ENCODE measurements at places on chromosomes 7 and 10.

DNA sequence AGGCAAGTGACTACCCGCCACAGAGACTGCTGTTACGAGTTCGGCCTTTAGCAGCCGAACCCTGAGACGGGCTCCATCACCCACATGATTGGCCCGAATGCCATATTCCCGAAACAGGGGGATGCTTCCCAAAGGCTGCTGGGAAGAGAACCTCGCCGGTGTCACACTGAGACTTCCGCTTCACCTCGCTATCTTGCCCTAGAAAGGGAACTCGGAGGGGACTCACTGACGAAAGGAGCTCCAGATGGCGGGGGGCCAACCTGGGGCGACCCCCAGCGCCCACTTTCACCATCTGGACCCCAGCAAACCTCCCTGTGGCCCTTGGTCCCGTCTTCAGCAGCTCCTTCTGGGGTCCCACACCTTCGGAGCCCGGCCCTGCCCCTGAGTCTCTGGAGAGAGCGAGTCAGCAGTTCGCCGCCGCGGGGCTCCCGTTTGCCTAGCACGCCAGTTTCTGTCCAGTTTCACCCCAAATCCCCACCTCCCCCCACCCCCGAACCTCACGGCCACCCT, 529 bp downstream of the HPS1 start:
- DNase-seq, result peak; percentile 27

GRCh38 chr7:3356173-3356572, 55.1 kb downstream of the SDK1 start:
- DNase-seq, result no peak

GRCh38 chr7:75850235-75850634, 28.6 kb upstream of the RHBDD2 start:
- no peak for DNase-seq

- no peak for DNase-seq
These were observed 484.2 kb downstream of the PLXNA4 start for GRCh38 chr7:132092106-132092505.

DNA sequence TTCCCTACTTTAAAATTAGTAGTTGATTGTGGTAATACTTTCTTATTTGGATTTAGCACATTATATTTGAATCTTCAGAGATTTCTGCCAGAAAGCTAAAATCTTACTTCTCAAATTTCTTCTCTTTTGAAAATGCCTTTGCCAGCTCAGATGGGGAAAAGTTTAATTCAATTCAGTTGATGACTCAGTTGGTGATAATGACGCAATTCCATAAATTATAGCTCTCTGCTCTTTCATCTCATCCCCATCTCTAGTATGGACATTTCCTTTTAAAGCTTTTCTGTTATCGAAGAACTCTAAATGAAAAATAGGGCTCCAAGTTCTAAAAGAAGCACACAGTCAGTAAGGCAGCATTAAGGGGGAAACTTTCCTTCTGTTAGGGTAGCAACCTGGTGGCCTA, 25.5 kb downstream of the RNLS start:
- no peak for DNase-seq

GRCh38 chr7:127389321-127389720, 3.2 kb downstream of the ZNF800 start:
- no peak for DNase-seq

- no peak for DNase-seq
These were observed 201.9 kb upstream of the SHH start for GRCh38 chr7:156014201-156014600.

GRCh38 chr10:10935032-10935431, 82.6 kb upstream of the CELF2 start:
- no peak for DNase-seq

GRCh38 chr10:127918572-127918971, 11.7 kb downstream of the PTPRE start:
- DNase-seq, result no peak

DNA sequence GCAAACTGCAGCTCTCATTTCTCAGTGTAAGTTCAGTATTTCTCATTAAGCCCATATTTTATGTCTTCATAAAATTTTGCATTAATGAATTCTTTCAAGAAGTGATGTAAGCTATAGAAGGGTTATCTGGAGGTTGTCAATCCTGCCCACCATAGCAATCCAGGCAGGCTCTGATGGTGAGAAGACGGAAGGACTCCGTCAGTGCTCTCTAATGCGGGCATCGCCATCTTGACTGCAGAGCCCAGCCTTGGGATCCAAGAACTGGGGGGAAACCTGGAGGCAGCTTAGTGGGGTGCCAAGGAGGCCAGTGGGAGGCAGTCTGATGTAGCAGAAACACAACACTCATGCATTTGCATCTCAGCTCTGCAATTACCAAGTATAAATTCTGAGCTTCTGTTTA, 707.4 kb upstream of the NRP1 start:
- no peak for DNase-seq

GRCh38 chr7:28554802-28555471, 142.6 kb downstream of the CREB5 start:
- DNase-seq, result no peak

- DNase-seq, result no peak
These were observed 373.3 kb upstream of the GALNT17 start for GRCh38 chr7:70758646-70759045.

- no peak for DNase-seq
These were observed 267.7 kb downstream of the MALRD1 start for GRCh38 chr10:19316204-19316870.

DNA sequence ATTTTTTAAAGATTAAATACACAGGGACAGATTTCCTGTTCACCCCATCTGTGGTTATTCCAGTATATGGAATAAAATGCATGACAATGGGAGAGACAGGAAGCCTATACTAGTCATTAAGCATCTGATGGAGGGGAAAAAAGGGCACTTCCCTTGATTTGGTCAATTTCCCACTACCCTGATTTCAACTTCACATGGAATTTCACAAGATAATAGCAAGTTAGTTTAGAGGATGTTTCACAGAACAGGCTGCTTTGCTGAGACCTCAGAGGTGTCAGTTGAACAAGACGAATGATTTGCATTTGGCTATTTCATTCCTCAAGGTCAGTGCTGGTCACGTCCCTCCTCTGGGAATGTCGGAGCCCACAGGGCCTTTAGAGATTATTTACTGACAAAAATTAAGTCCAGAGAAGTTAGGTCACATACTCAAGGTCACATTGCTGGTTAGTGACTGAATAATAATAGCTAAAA, 4.7 kb upstream of the ITPRIP start:
- no peak for DNase-seq

DNA sequence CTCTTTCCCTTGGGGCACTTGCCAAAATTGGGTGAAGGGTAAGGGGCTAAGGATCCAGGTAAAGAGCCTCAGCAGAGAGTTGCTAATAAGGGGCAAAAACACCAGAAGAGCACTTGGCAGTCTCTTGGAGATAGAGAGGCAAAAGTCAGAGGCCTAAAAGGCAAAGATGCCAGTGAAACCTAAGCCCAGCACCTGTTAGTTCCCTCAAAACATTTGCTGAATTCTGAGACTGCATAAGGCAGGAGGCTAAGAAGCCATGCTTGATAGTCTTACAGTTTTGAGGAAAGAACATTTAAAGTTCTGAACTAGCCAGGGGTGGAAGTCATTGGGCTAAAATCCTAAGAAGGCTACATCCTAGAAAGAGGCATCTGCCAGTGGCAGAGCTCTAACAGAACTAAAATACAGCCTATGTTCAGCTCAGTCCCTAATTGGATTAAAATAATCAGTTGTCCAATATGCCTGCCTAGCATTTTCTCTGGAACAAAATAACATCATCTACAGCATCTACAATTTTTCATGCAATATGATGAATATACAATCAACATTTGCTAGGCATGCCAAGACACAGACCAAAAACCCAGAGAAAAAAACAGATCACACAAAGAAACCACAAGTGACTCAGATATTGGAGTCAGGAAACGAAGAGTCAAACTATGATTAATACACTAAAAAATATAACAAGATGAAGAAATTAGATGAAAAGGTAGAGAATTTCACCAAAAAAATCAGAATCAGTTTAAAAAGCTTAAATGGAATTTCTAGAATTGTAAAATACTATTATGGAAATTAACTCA, 7.7 kb downstream of the HTR7 start:
- no peak for DNase-seq

- no peak for DNase-seq
These were observed 28.6 kb downstream of the FAM13C start for GRCh38 chr10:59333701-59334100.

DNA sequence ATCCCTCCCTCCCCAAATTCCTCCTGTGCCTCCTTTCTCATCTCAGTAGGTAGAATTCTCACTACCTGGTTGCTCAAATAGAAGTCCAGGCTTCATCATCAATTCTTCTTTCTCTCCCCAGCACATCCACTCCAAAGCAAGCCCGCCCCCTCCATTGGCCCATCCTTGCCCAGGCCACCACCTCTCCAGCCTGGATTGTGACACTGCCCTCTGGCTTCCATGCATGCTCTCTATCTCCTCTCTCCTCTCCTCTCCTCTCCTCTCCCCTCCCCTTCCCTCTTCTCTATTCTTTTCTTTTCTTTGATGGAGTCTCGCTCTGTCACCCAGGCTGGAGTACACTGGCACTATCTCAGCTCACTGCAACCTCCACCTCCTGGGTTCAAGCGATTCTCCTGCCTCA, 144.9 kb downstream of the UBE2H start:
- DNase-seq, result no peak

DNA sequence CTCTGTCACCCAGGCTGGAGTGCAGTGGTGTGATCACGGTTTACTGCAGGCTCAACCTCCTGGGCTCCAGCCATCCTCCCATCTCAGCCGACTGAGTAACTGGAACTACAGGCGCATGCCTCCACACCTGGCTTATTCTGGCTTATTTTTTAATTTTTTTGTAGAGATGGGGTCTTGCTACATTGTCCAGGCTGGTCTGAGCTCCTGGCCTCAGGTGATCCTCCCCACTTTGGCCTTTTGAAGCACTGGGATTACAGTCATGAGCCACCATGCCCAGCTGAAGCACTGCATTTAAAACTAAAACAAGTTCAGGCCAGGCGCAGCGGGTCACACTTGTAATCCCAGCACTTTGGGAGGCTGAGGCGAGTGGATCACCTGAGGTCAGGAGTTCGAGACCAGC, 8.0 kb downstream of the SH3PXD2A start:
- DNase-seq, result no peak

- DNase-seq, result no peak
These were observed 115.6 kb upstream of the TNS3 start for GRCh38 chr7:47697543-47697942.

DNA sequence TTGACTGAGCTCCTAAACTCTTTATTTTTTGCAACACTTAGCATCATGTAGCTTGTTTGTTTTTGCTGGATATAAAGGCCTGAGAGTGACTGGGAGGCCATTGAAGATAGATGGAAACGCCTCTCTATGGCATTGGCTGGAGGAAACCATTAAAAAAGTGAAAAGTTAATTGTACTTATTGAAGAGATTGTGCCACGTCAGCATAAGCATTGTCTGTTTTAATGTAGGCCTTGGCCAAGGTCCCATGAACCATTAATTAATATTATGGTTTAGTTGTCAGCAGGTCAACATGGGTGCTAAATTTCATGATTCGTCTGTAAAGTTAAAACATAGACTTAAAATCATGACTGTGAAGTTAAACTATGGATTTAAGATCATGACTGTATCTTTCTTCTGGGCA, 178.6 kb downstream of the GATA3 start:
- DNase-seq, result no peak

- DNase-seq, result no peak
These were observed 177.1 kb upstream of the PRKCQ start for GRCh38 chr10:6757158-6757557.

- DNase-seq, result no peak
These were observed 7.4 kb downstream of the HK1 start for GRCh38 chr10:69285699-69286098.

- DNase-seq, result no peak
These were observed 159.5 kb upstream of the ZMIZ1 start for GRCh38 chr10:78909221-78909620.

DNA sequence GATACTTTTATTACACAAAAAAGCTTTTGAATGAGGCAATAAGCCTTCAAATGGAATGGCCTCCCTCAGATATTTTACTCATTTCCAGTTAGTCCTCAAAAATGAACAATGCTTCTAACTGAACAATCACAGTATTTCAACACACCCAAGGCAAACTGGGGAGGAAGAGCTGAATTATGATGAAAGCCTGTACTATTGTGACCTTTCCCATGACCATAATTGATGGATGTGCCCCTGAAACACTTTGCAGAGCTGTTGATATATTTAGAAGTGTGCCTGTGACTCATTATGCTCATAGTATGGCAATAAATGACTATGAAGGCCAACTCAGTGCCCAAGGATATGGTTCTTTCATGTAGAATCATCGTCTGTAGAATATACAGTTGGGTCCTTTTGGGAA, 248.1 kb downstream of the AHR start:
- no peak for DNase-seq

GRCh38 chr10:58081353-58081752, 186.3 kb downstream of the IPMK start:
- DNase-seq, result no peak

- DNase-seq, result no peak
These were observed 1123.5 kb upstream of the AUTS2 start for GRCh38 chr7:68474661-68475216.

DNA sequence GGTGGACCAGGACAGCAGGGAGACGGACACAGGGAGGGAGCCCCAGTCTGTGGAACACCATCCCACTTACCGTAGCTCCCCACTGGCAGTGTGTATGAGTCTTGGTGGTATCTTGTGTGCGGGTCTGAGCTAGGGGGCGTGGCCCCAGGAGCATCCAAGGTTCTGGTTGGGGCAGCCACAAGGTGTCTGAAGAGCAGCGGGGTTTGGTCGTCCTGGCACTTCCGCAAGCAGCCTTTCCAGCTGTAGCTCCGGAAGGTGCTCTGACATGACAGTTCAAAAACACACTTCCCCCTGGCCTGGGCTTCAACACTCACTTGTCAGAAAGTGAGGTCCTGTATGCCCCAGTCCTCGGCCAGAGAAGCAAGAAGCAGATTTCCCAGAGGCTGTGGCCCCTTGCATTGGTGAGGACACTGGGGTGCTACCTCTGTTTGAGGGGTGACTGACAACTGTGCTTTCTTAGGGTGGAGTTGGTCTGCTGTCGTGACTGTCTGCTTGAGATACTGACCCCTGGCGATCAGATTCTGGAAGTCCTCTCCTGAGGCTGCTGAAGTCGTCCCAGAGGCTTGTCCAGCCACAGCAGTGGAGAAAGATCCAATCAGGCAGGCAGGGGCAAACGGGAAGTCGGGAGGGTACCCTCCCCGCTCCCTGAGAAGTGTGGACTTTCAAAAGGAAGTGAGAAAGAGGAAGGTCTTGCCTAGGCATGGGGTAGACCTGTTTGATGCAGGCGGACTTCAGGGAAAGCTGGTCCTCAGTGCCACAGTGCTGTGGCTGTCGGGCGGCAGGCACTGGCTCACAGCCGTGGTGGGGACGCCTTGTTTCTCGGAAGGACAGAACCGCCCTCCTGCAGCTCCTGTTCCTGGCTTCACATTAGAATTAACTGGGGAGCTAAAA, 51.4 kb upstream of the PFKFB3 start:
- no peak for DNase-seq

DNA sequence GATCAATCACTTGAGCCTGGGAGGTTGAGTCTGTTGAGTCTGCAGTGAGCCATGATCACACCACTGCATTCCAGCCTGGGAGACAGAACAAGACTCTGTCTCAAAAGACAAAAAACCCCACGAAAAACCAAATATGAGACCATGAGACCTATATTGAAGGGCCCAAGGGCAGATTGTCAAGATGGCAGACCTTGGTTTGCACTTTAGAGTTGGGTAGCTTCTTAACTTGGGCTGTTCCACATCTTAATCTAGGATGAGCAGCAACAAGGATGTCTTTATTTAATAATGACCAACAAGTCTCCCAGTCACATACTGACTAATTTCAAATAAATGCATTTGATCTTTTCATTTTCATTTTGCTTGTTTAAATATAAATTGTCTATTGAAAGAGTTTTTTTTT, 43.8 kb downstream of the KAT6B start:
- no peak for DNase-seq

All from stimulated activated CD4-positive, alpha-beta T cell treated with anti-CD3 and anti-CD28 coated beads, Interleukin-4, amount 100 ng/mL, for 48 hours (primary cell).